MM.1S (cell line): ENCODE measurements at places on chromosomes 4 and X.

GRCh38 chrX:3788494-3789233 lies 75.2 kb upstream of the PRKX start:
- DNase-seq: no peak

DNA sequence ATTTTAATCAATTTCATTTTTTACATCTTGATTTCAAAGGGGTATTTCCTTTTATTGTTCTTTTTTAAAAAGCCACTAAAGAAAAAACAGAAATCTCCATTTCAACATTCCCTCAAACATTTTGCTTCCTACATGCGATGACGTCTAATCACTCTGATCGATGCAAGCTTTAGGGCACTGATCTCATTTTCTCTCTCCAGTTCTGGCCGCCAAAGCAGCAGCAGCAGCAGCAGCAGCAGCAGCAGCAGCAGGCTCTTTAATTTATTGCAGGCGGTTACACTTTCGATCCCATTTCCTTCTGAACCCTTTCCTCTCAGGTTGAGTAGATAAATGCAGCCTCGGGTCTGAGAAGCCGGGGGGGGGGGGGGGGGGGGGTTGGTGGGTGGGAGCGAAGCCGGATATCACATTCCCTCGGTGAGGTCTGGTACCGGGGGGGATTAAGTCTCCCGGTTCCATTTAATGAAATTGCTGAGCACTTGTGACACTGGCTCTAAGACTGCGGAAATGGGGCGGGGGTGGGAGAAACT lies 3.4 kb upstream of the PCDH7 start:
- DNase-seq: peak; percentile 76

DNA sequence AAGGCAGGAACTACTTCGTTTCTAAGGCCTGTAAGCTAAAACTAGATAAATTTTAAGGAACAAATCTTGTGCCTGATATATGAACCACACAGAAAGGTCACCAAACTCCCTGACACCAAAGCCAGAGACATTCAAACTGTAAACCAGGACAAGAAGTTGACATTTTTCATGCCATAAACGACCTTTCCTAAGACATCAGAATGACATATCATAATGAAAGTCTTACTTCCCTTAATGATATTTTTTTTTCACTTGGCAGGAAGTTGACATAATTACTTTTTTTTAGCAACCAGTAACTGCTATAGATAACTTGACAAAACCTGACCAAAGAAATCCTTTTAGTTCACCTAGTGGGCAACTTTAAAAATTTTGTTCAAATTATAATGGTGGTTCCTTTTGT lies 231.5 kb upstream of the AGTR2 start:
- peak; percentile 46 for DNase-seq

DNA sequence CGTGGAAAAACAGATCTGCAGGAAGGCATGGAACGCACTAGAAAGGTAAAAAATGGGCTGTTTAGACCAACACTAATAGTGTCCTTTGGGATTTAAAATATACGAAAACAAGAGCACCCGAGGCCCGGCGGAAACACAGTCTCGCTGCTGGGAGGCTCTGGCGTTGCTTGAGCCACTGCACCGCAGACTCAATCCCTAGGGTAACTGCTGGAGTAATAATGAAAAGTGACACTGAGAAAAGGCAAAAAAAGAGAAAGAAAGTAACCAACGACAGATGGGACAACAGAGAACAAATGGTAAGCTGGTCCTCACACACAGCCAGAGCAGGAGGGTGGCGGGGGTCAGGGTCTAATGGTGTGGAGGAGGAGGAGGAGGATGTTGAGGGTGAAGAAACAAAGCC lies 15.4 kb downstream of the IRAK1 start:
- no peak for DNase-seq

- no peak for DNase-seq
Measured at GRCh38 chr4:73693811-73694210, 46.6 kb upstream of the CXCL8 start.

DNA sequence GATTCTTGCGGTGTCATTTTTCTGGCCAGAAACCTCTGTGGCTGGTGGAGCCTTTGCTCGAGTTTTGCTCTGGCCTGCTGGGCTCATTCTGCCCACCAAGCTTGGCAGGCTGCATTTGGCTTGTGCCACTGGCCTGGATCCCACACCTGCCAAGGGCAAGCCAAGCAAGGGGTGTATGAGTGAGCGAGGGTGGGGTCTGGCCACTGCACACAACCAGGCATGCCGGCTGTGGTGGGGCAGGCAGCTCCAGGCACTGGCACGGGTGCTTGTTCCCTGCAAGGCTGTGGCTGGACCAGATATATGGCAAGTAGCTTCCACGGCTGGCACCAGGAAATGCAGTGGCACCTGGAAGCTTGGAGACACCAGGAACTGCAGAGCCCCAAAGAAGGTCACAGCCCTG lies 68.6 kb upstream of the PPP3CA start:
- no peak for DNase-seq

GRCh38 chrX:16999275-16999674 lies 52.8 kb downstream of the REPS2 start:
- no peak for DNase-seq

GRCh38 chr4:183544109-183544508 lies 39.3 kb downstream of the ING2 start:
- no peak for DNase-seq

DNA sequence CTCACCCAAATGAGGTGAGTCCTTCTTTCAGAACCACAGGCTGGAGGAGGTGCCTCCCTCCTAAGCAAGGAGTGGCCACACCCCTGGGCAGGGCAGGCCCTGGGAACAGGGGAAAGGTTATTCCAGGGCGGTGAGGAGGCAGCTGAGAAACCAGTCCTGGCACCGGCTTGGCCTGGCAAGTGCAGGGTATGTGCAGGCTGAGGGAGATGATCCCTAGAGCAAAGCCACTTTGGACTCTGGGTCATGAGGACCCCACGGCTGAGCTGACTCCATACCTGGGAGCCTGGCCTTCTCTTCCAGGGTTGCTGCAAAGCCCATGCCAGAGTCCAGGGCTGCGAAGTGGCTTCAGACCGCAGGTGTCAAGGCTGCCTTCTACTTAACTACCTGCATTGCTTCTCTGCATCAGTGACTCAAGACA lies 49.5 kb upstream of the HELT start:
- no peak for DNase-seq

DNA sequence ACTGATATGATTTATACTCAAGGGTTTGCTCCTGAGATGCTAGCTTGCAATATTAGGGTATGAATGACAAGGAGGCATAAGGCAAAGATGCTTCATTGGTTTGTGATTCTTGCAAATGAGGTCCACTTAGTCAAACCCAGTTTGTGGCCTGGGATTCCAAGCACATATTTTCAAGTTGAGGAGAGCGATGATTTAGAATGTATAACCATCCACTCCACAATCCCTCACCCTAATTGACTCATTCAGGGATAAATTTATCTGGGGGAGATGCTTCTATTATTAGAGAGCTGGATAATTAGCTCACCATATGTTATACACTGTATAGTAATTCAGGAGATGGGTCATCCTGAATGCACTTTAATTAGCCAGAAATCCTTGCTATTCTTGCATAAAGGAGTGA lies 118.3 kb upstream of the PUDP start:
- DNase-seq: no peak

GRCh38 chrX:46673620-46674359 lies 85.1 kb downstream of the SLC9A7 start:
- DNase-seq: no peak

DNA sequence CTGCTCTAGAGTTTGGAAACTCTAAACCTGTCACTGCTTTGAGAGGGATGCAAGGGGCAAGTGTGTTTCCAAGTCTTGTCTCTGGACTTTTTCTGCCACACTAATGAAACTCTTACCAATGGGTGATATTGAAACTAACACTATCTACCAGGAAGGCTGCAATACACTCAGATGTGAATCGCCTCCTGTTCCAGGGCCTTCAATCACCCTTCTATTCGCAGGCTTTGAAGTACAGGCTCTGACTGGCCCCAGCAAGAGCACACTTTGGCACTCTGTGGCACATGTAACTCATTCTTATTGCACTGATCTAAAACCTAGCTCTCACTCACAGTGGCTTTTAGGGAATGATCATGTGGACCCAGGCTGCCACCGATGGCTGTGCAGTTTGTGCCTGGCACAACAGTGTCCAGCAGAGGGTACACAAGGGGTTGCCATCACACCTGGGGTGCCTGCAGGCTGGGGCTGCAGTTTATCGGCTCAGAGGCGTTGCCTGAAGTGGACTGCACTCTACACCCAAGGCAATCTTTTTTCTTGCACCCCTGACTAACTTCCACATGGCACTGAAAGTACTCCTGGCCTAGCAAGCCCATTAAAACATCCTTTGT lies 210.8 kb downstream of the MGST2 start:
- no peak for DNase-seq

- no peak for DNase-seq
Measured at GRCh38 chrX:134287346-134287745, 50.4 kb downstream of the CCDC160 start.

GRCh38 chr4:113899271-113900070 lies 80.0 kb downstream of the ARSJ start:
- DNase-seq: peak; percentile 81

GRCh38 chrX:43813898-43814297 lies 68.4 kb downstream of the MAOB start:
- no peak for DNase-seq

DNA sequence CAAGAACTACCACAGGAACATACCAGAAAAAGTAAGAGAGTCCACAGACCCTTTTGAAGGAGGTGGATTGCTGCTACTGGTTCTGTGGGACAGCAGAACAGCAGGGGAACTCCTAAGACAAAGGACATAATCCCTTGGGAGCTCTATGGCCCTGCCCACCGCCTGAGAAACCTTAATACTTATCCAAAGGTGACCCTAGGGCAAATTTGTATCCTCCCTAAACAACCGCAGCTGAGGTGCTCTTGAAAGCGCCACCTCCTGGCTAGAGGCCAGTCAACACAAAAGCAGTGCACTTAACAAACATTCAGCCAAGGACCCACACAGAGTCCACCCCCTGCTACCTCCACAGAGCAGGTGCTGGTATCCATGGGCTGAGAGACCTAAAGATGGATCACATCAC lies 136.8 kb downstream of the ADAM29 start:
- DNase-seq: no peak

DNA sequence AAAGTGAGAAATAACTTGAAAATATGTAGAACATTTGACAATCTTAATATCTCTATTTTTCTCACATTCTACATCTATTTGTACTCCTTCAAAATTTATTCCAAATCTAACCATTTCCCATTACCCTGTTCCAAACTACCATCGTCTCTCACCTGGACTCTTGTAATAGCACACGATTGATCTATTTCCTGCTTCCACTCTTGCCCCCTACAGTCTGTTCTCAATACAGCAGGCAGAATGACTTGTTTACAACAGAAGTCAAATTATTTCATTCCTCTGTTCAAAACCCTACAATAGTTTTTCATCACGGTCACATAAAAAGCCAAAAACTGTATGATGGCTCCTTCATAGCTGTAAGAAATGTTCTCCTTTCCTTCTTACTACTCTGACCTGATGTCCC lies 21.1 kb upstream of the LUZP4 start:
- no peak for DNase-seq

DNA sequence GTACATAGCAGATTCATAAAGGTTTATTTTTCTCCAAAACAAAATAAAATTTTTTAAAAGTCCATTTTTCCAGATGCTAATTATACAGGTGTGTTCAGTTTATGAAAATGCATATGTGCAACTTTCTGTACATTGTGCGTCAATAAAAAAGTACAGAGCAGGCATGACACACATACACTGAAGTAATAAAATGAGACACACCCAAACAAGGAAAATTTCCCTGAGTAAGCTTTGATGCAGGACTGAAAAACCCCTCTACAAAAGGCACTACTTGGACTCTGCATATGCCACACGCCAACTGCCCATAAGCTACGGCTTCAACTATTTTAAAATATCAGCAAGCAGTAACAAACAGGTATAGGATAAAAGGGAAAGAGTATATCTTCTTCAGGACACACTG lies 13.8 kb downstream of the ARAP2 start:
- no peak for DNase-seq

DNA sequence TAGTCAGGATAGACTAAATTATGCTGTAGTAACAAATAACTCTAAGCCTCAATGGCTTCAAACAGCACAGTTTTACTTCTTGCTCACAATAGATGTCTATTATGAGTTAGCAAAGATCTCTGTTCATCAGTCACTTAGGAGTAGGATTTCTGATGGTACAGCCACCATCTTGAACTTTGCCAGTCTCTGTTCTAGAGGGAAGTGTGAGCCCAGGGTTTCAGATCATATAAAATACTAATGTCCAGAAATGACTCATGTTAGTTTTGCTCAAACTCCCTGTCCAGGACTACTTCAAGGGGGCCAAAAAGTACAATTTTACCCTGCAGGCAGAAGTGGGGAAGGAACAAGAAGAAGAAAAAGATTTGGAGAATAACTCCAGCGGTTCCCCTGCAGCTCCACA lies 77.1 kb upstream of the LSM6 start:
- no peak for DNase-seq

DNA sequence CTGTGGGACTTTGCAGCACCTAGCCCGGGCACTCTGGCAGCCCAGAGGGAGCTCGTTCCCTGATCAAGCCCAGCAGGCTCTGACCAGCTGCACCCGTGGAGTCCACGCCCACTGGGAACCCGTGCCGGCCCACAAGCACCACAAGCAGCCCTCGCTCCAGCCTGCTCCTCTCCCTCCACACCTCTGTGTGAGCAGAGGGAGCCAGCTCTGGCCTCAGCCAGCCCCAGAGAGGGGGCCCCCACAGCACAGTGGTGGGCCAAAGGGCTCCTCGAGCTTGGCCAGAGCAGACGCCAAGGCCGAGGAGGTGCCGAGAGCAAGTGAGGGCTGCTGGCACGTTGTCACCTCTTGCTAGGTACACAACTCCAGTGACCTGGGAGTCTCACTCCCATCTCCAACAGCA lies 5.1 kb upstream of the UGT2A1 start:
- DNase-seq: no peak

- no peak for DNase-seq
Measured at GRCh38 chr4:169372791-169373190, 102.0 kb upstream of the SH3RF1 start.

DNA sequence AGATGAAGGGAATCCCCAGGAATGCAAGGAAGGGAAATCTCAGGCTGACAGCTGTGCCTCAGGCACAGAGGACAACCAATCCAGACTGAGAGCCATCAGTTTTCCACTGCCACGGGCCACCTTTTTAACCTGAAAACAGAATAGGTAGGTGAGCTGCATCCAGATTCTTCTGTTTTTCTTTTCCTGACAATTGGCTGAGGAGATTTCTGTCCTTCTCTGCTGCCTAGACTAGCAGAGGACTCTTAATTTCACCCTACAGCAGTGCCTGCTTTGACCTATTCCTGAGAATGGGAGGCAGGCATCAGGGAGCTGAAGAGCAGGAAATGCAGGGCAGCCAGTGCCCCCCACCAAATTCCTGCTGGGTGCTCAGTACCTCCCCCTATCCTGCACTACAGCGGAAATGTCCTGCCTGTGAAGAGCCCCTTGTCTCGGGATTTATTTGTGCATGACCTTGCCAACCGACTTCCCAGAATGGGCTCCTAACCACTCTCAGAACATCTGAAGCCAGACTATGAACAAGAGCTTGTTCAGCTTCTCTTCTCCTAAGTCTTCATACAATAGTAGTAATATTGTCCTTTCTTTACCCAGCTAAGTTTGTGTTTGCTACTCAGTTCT lies 65.1 kb downstream of the CASK start:
- DNase-seq: no peak
